ENCODE measurements at places on chromosomes 4 and X.

- H3K27ac ChIP-seq, result no peak overlapping the region
- peaks cover 8% of the 10 kb centered on the region for H3K27me3 ChIP-seq
- H3K4me1 ChIP-seq, result peaks cover 11% of the 10 kb centered on the region
- no peaks in the 10 kb centered on the region for H3K36me3 ChIP-seq
- DNase-seq, result no peak
Measured at GRCh38 chrX:39725928-39726619, 371.7 kb downstream of the BCOR start.

DNA sequence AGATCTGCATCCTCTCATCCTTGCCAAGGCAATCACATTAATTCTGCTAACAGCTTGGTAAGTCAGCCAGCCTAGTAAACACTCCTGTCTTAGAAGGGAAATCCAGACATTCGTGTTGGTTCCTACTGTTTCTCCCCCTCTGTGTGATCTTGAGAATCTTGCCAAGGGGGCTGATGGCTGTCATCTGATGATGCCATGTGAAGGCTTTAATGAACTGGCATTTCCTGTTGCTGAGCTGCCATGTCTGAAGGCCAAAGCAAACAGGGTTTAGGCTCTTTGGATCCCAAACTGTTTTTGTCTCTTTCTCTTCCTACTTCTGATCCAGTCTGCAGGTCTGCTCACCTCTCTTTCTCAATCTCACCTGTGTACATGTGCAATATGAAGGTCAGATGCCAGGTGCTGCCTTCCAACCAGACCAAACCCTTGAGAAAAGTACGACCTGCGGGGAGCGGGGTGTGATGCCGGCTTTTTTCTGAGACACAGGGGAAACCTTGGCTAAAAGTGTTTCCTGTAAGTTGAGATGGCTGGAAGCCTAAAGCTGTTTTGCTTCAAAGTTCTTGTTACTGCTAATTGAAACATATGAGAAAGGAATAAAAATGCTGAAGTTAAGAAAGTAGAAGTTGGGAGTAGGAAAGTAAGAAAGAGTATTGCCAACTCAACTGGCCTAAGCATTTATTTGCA, 532.9 kb downstream of the ANKRD50 start:
- no peak for DNase-seq
- H3K27me3 ChIP-seq, result no peaks in the 10 kb centered on the region
- no peaks in the 10 kb centered on the region for H3K36me3 ChIP-seq
- no peak overlapping the region for H3K27ac ChIP-seq
- H3K4me1 ChIP-seq, result no peaks in the 10 kb centered on the region

- peaks cover 31% of the 10 kb centered on the region for H3K27me3 ChIP-seq
- H3K4me1 ChIP-seq, result peaks cover 8% of the 10 kb centered on the region
- DNase-seq, result no peak
- H3K36me3 ChIP-seq, result no peaks in the 10 kb centered on the region
Measured at GRCh38 chr4:6252051-6252450, 17.6 kb upstream of the WFS1 start.

- no peak for DNase-seq
- no peaks in the 10 kb centered on the region for H3K4me1 ChIP-seq
- peaks cover 12% of the 10 kb centered on the region for H3K27me3 ChIP-seq
- H3K27ac ChIP-seq, result no peak overlapping the region
- H3K36me3 ChIP-seq, result no peaks in the 10 kb centered on the region
Measured at GRCh38 chr4:105067431-105067830, 79.2 kb upstream of the TET2 start.

DNA sequence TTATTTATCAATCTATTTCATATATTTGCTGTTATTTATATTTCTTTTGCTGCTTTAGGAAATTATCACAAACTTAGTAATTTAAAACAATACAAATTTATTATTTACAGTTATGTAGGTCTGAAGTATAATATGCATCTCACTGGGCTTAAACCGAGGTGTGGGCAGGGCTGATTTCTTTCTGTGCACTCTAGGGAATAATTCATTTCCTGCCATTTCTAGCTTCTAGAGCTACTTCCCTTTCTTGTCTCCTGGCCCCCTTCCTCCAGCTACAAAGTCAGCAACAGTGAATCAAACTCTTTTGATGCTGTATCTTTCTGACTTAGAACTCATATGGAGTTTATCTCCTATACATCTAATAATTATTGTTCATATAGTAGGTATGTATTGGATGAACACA, 303.5 kb upstream of the ARSJ start:
- no peaks in the 10 kb centered on the region for H3K4me1 ChIP-seq
- no peak overlapping the region for H3K4me3 ChIP-seq
- no peaks in the 10 kb centered on the region for H3K36me3 ChIP-seq
- DNase-seq, result no peak
- no peaks in the 10 kb centered on the region for H3K27me3 ChIP-seq
